NCI-H146 (cell line): ENCODE measurements at places on chromosomes 5 and 9.

- DNase-seq = no peak
These were observed 7.4 kb downstream of the CDK9 start for GRCh38 chr9:127793093-127793708.

DNA sequence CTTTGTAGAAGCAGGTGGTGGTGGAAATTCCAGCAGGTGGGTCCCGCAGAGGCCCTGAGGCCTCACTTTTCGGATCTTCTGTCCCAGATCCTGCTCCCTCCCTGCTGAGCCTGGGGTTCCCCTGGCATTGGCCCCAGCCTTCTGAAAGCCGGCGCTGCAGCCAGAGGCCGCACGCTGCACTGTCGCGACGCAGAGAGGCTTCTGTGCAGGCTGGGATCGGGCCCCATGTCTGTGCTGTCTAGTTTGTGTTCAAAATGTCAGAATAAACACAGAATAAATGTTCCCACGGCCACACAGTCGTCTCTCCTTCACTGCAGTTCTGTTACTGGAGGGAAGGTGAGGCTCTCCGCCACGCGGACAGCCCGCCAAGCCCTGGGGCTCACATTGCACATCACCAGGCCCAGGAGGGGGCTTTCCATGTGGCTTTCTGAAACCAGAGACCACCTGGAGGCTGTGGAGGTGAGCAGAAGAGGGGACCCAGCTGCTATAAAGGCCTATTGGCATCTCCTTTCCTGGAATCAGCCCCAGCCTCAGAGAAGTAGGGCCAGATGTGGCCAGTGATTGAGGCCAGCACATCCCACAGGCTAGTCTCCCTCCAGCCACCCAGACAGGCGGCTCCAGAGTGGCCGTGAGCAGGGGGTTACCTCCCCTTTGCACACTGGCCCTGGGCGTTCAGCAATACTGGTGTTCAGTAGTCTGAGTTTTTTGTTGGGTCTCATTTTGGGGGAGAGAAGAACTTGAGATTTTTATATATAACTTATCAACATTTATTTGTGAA lies 46.5 kb downstream of the USP20 start:
- no peak for DNase-seq

DNA sequence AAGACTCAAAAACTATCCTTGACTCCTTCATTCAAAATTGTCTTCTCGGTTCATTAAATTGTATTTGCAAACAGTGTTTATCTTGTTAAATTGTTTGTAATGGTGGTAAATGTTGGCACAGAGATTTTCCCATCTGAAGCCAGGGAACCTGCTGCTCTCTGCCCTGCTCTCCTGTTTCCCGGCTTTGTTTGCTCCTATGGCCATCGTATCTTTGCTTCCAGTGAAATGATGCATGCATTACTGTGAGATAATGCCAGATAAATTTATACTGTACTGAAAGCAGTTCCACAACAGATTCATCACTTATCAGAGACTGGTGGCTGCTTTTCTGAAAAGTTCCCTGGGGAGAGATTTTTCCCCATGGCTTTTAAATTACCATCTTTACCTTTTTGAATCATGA lies 81.4 kb downstream of the CD180 start:
- peak; percentile 71 for DNase-seq

GRCh38 chr5:36950586-36951457 lies 74.3 kb downstream of the NIPBL start:
- DNase-seq = no peak

DNA sequence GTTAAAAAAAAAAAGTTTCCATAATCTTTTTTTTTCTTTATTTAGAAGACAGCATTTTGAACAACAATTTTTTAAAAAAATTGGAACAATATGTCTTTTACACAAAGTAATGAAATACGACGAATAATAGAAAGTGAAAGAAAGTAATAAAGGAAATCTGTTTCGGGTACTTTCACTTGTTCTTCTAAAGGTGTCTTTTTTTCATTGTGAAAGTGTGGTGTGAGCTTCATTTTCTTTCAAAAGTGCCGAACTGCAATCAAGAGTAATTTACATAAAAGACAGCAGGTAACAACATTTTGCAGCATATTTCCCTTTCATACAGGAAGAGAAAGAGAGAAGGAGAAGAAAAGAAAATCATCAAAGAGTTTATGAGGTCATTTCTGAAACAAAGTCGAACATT lies 159.7 kb upstream of the CDH12 start:
- no peak for DNase-seq

DNA sequence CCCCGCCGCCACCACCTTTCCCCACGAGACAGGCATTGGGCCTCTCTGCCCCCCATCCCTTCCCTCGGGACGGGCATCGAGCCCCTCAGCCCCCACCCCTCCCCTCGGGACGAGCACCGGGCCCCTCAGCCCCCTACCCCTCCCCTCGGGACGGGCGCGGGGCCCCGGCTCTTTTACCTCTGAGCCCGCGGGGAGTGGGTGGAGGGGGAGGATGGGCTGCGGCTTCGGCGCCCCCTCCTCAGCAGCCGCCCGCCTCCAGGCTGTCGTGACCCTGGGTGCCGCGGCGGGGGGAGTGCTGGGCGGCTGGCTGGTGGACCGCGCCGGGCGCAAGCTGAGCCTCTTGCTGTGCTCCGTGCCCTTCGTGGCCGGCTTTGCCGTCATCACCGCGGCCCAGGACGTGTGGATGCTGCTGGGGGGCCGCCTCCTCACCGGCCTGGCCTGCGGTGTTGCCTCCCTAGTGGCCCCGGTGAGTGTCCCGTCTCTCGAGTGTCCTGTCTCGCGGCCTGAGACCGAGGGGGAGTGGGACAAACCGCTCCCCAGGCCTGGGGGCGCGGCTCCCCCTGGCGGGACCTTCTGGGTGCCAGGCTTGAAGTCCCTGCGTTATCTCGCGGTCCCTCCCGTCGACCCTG lies 791 bp downstream of the SLC2A8 start:
- DNase-seq = peak; percentile 36

- DNase-seq = no peak
These were observed 5.0 kb upstream of the SPINK14 start for GRCh38 chr5:148163345-148163744.

DNA sequence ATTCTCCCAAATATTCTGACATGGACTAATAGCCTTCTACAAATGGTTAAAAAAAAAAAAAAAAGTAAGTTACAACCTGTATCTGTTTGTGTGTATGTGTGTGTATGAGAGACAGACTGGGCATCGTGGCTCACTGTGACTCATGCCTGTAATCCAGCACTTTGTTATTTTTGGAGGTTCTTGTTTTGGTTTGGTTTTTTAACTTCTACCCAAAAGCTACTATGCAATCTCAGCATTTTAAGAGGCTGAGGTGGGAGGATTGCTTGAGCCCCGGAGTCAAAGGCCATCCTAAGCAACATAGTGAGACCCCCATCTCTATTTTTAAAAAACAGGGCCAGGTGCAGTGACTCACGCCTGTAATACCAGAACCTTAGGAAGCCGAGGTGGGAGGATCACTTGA lies 17.6 kb upstream of the HAVCR1 start:
- DNase-seq = no peak

DNA sequence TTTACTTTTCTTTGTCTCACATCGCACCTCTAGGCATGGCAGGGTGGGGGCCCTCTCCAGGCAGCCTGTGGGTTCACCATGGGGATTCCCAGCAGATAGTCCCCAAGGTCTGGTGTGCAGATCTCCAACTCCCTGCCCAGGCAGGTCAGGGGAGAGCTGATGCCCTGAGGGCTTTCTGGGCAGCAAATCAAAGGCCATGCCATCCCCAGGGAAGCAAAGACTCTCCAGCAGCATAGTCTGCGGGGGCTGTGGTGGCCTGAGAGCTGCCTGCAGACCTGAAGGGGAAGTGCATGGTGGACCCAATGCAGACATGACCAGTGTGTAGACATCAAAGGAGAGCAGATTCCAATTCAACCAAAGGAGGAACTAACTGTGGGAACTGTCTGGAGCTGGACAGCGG lies 7.7 kb downstream of the NEURL1B start:
- DNase-seq = no peak

GRCh38 chr5:10490927-10491672 lies 49.4 kb downstream of the ROPN1L start:
- DNase-seq = no peak

GRCh38 chr9:107638521-107639310 lies 149.1 kb upstream of the KLF4 start:
- peak; percentile 72 for DNase-seq

DNA sequence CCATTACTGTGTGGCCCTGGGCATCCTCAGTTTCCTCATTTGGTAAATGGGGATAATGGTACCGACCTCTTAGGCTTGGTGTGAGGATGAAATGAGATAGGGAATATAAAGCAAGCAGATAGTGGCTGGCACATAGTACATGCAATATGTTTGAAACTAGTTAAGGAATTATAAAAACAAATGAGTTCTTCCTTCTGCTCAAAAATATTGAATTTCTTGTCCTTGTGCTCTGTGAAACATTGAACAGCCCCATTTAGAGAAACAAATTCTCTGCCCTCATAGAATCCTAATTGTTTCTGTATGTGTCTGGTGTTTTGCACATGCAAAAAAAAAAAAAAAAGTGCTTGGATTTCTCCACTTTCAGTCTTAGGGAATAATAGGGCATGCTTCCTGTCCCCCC lies 39.7 kb downstream of the PTCD2 start:
- no peak for DNase-seq

DNA sequence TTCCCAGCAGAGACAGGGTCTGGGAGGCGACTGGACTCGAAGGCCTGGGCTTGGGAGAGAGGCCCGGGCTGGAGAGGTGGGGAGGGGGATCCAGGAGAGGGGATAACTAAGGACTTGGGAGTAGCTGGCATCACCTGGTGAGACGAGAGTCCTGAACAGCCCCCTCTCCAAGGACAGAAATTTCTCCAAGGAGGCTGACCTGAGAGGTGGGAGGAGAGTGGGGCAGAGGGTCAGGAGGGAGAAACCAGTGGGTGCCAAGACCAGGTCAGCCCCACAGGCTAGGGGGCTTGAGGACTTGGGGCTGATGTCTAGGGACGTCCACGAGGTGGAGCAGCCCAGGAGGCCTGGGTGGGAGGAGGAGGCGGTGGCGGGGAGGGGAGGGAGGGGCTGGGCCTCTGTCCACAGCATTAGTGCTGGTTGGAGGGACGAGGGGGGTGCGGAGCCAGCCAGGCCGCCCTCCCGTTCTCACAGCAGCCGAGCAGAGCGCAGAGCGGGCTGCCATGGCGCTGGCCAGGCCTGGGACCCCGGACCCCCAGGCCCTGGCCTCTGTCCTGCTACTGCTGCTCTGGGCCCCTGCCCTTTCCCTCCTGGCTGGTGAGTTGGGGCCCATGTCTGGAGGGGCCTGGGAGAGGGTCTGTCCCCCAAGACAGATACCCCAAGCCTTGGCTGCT lies at the start of gene CRB2:
Gene CRB2 (plus strand): TSS at position 437 of the 671 bp plus-strand sequence. CDS start 64 bp downstream, at position 501.
- DNase-seq = no peak

GRCh38 chr5:114417519-114417918 lies 55.6 kb downstream of the KCNN2 start:
- no peak for DNase-seq

DNA sequence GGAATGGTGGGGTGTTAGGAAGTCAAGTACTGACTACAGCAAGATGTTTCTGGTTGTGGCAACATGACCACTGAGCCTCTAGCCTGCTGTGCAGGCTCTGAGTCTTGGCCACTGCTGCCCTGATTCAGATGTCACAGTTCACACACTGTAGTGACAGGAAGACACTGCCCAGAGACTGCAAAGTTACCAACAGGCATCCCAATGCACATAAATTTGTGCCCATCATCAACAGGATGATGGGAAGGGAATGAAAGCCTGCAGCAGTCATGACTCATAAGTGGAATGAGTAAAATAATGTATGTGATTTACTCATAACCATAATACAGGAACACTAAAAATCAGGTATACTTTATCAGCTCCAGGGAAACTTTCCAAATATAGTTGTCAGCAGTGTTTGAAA lies 251.6 kb upstream of the HAPLN1 start:
- DNase-seq = no peak

DNA sequence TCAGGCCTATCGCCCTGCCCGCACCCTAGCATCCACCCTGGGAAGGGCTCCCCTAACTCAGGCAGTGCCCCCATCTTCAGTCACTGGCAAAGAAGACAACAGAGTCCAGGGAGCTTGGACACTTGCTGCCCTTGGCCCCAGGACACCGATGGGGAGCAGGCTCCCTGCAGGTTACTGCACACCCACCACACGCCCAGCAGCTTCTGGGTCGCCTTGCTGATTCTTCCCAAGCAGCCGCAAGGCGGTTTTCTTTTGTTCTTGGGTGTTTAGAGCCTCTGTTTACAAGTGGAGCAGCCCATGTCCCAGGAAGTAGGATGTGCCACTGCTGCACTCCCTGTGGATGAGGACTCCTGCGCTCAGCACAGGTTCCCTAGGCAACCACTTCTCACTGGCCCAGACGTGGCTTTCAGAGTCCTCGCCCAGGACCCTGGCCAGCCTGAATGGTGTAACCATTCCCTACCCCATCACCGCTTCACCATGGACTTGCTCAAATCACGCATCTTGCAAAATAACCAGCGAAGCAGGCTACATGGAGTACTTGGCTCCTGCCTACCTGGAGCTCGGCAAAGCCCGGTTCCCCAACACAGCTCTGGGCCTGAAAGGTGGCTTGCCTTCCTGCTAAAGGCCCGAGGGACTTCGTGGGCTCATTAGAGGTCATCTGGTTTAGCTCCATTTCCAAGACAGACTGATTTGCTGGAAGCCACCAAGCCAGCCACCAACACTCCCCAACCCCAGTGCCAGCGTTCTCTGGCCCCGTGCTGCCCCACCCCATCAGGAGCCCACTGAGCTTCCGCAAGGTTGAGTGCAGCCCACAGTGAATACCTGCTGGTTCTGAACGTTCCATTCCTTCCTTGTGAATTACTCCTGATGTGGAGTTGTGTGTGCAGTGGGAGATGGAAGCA lies 60.0 kb downstream of the PSMB7 start:
- DNase-seq = no peak

- no peak for DNase-seq
These were observed 49.0 kb downstream of the FOXI1 start for GRCh38 chr5:170154744-170155143.

DNA sequence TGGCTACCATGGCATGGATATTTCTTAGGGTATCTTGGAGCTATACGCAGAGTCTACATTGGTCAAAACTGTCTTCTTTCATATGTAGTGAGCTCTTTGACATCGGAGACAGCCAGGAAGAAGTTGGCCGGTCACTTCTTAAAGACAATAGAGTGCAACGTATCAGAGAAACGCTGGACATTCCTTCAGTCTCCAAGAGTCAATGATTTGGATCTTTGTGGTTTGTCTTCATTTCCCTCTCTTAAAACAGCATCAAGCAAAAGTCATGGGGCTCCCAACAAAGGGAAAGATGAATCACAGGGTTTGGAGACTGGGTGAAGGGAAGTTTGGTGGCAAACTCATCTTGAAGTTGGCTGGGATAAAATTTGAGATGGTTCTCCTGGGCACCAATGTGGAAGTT lies 320.1 kb downstream of the AGTPBP1 start:
- DNase-seq = no peak

- no peak for DNase-seq
These were observed 208.5 kb downstream of the ROR2 start for GRCh38 chr9:91741522-91741921.

DNA sequence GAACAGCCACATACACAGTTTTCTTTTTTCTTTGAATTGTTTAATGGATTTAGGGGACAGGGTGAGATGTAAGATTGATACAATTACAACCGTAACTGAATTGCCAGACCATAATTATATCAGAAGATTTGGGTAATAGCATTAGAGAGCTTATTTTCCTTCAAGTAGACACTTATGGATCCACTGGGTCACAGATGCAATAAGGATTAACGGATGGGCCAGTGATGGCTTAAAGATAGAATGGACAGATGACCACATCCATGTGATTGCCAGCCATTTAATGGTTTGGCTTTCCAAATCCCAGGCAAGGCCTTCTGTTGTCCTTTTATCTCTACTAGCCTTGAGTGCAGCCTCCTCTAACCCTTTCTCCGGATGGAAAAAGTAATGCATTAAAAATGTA lies 94.7 kb upstream of the NUDT12 start:
- DNase-seq = no peak
